ENCODE measurements at places on chromosomes 6 and 20. TPM values are rescaled to one million over a fixed set of nuclear protein-coding genes. Genes with fewer than 3 reads are reported as not detected.

Gene NCOA6
- 8.5 TPM for total RNA-seq

Gene MCCD1
- not detected for total RNA-seq

Gene SRC
- total RNA-seq = 25.0 TPM

Gene SYCP2
- total RNA-seq = 2.7 TPM

Gene GRIK2
- 0.32 TPM for total RNA-seq

Gene TP53TG5
- not detected for total RNA-seq

Gene KHDC1L
- 0.26 TPM for total RNA-seq

Gene ADIG
- not detected for total RNA-seq

Gene FKBP1C
- 0.65 TPM for total RNA-seq

Gene PTCHD4
- total RNA-seq = 0.54 TPM

Gene SLC16A10
- 1.4 TPM for total RNA-seq

Gene TBC1D20
- total RNA-seq = 45.4 TPM

Gene MAPK13
- total RNA-seq = 8.3 TPM

Gene HRH3
- total RNA-seq = not detected

Gene SLC22A7
- not detected for total RNA-seq

Gene LY6G6D
- not detected for total RNA-seq

Gene MYH7B
- total RNA-seq = 0.13 TPM

Gene BMP2
- total RNA-seq = 16.3 TPM

Gene ZBTB9
- total RNA-seq = 5.0 TPM

Gene PEDS1
- total RNA-seq = 19.5 TPM

Gene CD40
- 1.2 TPM for total RNA-seq

Gene FAM217A
- not detected for total RNA-seq
